ENCODE measurements at places on chromosomes 12 and 14.

DNA sequence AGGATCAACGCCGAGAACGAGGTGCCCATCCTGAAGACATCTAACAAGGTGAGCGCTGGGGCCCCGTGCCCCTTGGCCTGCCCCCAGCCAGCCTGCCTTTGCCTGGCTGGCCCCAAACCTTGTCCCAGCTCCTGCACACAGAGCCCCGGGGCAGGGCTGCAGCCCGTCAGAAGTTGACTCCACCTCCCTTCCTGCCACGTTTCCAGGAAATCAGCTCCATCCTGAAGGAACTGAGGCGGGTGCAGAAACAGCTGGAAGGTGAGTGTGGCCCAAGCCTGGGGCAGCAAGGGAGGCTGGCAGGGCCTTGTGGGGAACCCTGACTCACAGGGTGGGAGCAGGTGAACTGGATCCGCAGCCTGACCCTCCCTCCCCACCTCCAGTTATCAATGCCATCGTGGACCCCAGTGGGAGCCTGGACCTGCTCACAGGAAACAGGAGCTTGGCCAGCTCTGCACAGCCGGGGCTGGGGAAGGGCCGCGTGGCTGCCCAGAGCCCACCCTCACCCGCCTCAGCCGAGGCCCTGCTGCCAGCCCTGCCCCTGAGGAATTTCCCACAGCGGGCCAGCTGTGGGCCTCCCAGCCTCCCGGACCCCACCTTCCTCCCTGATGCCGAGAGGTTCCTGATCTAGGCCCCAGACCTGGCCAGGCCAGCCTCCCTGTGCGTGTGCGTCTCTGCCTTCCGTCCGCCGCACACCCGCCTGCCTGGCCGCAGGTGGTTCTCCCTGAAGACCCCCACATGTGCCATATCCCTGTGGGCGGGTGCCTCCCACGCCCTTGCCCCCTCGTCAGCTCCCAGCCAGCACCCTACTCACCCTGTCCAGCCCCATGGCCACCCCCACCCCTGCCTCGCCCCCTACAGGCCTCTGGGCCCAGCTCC is 29.5 kb downstream of the CEP170B start:
- DNase-seq: no peak

DNA sequence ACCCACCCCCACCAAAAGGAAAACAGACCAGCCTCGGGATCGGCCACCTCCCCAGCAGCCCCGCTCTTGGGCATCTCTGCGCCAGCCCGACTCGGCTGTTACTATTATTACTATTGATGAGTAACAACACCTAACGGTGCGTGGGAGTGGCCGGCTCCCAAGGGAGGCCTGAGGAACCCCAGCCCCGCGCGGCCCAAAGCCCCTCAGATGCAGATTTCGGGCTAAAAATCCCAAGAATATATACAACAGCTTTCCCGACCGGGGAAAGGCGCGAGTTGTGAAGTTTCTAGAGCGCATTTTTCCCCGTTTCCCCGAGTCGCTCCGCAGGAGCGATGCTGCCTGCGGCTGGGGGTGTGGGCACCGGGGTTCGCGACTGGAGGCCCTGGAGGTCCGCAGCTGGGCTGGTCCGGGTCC is 565 bp downstream of the NT5DC3 start:
- DNase-seq: no peak

DNA sequence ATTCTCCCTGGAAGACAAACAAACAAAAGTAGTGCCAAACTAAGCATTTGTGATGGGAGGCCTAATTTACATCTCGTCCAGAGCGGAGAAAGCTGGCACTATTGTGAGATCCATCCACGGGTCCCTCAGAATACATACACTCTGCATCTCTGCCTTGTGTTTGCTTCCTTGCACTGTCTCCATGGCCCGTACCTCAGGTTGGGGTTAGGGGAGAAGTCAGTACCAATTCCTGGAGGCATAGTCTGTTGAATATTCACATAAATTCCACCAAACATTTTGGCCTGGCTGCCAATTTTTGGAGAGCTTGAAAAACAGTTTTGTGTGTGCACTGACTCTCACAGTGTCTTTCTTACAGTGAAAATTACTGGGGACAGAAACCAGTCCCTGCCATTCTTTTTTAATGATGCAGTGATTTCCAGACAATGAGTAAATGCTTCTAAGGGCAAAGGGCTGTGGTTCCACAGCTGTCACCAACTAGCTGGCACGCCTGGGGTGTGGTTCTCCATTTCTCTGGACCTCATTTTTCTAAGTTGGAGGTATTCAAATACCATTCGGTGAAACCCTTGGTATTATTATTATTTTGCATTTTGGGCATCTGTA is 119.7 kb upstream of the HIF1A start:
- no peak for DNase-seq

- no peak for DNase-seq
Measured at GRCh38 chr12:95788637-95789036, 1.9 kb downstream of the NTN4 start.

DNA sequence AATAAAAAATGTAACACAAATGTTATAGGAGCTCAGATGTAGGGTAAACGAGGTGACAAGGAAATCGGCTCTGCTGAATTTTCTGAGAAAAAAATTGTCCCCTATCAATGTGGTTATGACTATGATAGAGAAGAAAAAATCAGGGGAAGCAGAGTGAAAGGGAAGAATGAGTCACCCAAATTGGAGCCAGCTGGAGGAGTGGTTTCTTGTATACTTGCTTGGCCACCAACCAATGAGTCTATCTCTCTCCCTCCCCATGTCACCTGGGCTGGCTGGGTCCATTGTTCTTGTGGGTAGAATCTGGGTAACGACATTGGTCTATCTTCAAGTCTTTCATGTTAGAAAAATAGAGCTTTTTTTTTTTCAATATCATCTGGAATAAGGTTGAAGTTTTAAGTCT is 196.6 kb upstream of the FLRT2 start:
- DNase-seq: no peak

- DNase-seq: no peak
Measured at GRCh38 chr12:49901026-49901425, 2.7 kb downstream of the FAIM2 start.

GRCh38 chr14:99252940-99253868 is 18.8 kb downstream of the BCL11B start:
- no peak for DNase-seq

DNA sequence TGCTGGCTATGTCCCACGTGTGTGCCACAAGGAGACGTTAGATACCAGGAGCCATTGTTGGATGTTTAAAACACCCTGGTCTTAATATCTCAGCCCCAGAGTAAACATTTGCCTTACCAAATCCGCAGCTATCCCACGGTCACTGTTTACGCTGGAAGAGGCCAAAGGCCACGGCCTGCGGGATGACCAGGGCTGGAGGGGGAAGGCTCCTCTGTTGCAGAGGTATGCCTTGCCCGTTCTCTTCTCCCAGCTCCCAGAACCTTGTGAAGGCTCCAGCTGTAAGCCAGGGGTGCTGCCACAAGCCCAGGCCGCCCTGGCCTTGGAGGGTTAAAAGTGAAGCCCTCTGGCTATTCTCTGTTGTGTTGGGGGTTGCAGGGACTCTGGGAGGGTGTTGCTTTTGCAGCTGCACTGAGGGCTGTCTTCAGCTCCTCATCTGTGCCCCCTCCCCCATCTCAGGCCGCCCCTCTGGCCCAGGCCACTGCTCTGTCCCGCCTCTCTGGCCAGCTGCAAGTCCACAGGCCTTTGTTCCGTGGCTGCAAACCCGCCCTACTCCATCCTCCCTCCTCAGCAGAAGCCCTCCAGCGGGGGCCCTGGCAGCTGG is 2.5 kb downstream of the PLEKHG3 start:
- no peak for DNase-seq

DNA sequence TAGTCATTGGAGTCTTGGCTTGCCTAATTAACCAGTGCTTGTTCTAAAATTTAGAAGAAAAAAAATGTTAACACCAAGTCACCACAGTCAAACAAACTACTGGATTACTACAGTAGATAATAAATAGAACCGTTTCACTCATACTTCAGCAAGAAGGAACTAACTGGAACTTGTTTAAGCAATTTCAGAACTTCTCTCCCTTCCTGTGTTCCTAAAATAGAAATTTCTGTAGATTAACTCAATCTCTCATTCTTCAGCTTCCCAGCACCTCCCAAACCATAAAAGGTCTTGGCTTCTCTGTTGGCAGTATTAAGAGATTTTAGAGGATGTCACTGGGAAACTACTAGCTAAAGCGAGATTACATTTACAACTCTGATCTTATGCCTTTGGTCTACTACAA is 18.6 kb downstream of the GNS start:
- no peak for DNase-seq

- no peak for DNase-seq
Measured at GRCh38 chr12:64780531-64781279, 21.5 kb upstream of the GNS start.

DNA sequence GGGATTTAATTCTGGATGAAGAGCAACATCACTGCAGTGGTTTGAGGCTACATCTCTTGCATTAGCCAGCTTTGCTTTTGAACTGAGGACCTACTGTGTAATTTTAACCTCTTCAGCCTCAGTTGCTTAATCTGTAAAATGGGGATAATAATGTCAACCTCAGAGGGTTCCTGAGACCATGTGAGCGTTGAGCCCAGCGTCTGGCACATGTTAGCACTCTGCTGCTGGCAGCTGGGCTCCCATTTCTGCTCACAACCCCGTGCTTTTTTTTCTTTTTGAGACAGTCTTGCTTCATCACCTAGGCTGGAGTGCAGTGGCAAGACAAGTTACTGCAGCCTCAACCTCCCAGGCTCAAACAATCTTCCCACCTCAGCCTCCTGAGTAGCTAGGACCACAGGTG is 31.6 kb downstream of the TESC start:
- no peak for DNase-seq

DNA sequence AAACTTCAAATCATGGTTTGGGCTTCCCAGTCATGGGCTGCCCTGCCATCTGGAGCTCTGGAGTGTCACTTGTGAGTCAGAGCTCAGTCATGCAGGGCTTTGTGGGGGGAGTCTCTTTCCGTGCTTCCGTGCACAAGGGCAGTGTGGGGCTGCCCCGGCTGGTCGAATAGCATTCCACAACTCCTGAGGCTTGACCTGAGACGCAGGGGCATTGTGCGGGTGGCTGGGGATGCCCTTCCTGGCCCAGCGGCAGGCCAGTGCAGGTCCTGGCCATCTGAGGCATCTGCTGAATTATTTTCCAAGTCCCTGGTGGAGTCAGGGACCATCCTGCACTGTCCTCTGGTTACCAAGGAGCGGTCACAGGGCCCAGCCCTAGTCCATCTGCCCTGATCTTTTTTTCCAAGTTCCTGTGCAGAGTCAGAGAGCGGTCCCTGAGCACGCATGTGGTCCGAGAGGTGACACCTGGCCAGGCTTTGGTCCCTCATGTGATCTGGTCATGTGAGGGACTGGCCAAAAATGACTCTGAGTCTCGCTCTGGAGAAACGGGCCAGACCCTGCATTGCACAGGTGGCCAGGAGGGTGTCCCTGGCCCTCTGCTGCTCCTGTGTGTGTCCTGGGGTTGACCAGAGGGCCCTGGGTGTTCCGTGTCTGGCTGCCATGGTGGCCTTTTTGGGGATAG is 167.0 kb upstream of the ALG10B start:
- DNase-seq: no peak
